NCI-H187 (cell line): ENCODE measurements at places on chromosomes 1 and 21.

- DNase-seq, result no peak
These were observed 9.8 kb downstream of the INKA2 start for GRCh38 chr1:111729271-111729921.

GRCh38 chr1:20280341-20280740, 10.3 kb upstream of the VWA5B1 start:
- DNase-seq, result no peak

- DNase-seq, result no peak
These were observed 446.8 kb downstream of the NUF2 start for GRCh38 chr1:163768576-163768975.

- no peak for DNase-seq
These were observed 200.9 kb downstream of the RPS6KC1 start for GRCh38 chr1:213251972-213252371.

- no peak for DNase-seq
These were observed 142.8 kb downstream of the PRDM16 start for GRCh38 chr1:3211582-3212375.

DNA sequence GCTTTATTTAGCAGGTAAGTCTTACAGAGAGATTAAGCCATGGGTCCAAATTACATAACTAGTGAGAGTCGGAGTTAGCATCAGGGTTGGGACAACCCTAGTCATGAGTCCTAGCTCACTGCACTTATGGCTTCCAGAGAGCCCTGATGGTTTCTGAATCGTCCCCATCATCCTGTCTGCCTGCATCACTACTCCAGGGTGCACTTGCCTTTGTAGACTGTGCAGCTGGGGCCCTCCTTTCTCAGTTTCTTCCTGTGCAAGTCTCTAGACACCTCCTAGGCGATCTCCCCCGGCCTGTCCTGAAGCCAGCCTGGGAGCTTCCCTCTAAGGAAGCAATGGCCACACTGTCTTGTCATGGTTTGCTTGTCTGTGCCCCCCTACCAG, 37.1 kb downstream of the KIAA0040 start:
- no peak for DNase-seq

GRCh38 chr1:20578721-20579395, 10.0 kb upstream of the CDA start:
- DNase-seq, result no peak

GRCh38 chr1:76857973-76858372, 9.3 kb upstream of the ST6GALNAC5 start:
- DNase-seq, result no peak

DNA sequence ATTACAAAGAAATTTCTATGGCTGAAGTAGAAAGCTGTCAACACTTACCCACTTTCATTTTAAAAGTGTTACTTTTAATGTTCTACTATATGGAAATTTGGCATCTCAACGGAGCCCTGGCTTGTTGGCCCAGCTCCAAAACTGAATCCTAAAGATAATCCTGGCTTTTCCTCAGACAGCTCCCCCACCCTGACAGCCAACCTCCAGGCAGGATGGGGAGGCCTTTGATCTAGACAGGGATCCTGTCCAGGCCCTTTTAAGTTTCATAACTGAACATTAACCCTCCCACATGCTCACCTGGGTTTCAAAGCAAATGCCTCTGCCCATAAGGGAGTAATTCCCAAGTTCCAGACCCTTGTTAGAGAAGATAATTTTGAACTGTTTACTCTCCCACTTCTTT, 99.3 kb upstream of the RALGPS2 start:
- DNase-seq, result no peak

- DNase-seq, result peak; percentile 29
These were observed 1.0 kb upstream of the ATP2B4 start for GRCh38 chr1:203625628-203626019.

DNA sequence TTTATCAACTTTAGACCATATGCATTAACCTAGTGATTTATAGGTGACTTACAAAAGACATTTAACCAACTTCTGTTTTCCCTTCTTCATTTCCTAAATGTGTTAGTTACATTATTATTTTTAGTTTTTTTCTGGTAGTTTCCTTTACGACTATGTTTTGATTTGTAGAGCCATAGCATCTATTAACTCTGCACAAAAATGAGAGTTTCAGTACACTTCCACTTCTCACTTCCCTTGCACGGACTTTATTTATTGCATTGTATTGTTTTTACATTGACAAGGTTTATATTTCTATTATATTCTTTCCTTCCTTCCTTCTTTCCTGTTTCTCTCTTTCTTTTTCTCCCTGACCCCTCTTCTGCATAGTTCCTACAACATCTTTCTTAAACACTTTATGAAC, 14.7 kb downstream of the PKN2 start:
- no peak for DNase-seq

GRCh38 chr21:35102488-35103371, 53.6 kb upstream of the RUNX1 start:
- DNase-seq, result no peak

DNA sequence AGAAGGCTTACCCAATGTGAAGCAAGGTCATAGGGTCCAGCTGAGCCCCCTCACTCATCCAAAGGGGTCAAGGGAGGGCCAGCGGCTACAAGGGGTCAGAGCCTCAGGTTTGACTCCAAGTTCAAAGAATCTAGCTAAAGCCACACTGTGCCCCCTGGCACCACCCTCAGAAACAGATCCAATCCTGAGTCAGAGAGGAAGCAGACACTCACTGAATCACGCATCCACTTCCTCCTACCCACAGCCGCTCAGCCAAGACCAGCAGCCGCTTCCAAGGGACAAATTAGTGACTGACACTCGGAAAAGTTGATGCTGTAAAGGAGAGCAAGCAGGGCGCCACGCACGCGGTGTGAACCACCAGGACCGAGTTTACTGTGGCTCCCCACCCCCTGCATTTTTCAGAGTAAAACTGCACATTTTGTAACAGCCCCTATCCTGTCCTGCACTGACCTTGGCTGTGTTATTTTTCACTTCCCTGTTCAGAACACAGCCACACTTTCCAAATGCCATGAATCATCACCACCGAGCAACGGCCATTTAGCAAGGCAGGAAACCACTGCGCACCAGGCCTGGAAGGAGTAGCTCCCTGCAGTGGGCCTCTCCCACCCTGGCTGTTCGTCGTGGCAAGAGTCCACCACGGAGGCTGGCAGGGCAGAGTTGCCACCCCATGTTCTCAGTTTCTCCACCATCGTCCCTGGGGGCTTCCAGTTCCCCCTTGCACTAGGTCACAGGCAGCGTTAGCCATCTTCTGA, 147.8 kb downstream of the TOMM20 start:
- DNase-seq, result no peak

- DNase-seq, result no peak
These were observed 13.9 kb downstream of the TSSK3 start for GRCh38 chr1:32376199-32376598.

DNA sequence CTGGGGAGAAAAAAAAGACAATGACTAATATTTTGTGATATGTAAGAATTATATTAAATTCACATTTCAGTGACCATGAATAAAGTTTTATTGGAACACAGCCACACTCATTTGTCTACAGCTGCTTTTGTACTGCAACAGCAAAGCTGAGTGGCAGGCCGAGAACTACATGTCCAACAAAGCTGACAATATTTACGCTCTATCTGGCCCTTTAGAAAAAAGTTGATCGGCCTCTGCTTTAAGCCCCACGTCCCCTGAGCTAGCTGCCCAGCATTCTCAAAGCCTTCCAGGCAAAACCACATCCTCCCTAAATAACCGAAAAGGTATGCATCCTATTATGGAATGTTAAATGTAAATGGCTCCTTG, 8.6 kb downstream of the SLC2A1 start:
- DNase-seq, result no peak

DNA sequence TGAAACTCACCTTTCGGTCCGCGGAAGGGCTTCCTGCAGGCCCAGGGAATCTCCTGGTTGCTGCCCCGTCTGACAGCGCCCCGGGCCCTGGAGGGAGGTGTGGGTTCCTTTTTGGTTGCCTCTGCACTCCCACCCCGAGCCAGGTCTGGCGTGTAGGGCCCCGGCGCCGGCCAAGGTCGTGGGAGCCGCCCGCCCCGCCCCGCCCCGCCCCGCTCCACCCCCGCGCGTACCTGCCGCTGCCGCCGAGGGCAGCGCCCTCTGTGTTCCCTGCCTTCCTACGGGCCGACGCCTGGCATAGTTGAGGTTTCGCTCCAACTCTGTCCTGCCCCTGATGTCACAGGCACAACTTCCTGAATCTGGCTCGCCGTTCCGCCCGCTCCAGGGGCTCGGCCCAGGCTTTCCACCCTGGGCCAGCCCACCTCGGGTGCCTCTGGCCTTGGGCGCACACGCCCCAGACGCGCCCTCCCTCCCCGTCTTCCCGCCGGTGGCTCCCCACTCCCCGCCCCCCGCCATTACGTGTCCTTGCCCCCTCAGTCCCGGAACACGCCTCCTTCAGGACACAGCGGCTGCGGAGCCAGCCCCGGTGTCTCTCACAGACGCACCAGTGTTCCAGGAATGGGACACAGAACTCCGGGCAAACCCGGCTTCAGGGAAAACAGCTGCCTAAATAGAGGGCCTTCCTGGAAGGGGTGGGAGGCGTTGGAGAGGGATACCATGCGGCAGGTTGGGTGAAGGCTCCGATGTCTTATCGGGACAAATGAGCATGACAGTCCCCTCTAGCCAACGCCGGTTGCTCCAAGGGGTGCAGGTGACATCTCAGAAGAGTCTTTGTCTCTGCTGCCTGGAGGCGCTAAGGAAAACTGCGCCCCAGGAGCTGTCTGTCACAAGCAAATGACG, at the start of gene KIAA0040:
KIAA0040 (minus strand) TSS at position 147 of the 897 bp plus-strand sequence. CDS start 31,763 bp downstream, outside the sequence.
- DNase-seq, result no peak

DNA sequence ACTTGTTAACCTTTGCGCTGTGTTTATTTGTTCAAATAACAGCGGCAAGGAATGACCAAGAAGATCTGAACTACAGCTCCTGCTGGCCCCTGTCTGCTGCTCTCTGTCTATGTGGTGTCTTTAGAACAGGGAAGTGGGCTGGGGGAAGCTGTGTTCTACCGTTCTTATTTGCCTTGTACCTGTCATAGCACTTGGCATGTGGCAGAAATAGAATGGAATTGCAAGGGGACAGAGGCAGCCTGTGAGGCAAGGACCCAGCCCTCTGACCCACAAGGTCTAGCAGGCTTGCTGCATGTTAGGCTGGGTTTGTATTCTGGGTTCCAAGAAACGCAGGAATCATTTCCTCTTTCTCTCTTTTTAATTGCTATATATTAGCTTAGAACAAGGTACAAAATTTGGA, 20.7 kb downstream of the HMGCS2 start:
- no peak for DNase-seq

DNA sequence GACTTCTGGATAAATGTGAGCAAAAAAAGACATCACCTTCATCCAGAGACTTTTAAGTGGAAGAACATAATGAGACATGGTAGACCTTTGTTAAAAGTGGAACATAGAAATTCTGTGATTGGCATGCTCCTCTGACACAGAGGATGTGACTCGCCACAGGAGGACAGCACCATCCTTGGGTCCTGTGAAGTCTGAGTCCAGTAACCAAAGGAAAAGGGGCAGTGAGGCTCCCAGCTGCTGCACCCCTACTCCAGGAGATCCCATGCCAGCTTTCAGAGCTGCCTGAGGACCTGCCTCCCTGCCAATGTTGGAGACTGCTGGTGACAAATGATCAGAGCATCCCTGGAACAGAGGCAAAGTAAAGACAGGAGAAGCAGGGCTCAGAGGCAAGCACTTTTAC, 136.2 kb downstream of the BRINP2 start:
- no peak for DNase-seq

DNA sequence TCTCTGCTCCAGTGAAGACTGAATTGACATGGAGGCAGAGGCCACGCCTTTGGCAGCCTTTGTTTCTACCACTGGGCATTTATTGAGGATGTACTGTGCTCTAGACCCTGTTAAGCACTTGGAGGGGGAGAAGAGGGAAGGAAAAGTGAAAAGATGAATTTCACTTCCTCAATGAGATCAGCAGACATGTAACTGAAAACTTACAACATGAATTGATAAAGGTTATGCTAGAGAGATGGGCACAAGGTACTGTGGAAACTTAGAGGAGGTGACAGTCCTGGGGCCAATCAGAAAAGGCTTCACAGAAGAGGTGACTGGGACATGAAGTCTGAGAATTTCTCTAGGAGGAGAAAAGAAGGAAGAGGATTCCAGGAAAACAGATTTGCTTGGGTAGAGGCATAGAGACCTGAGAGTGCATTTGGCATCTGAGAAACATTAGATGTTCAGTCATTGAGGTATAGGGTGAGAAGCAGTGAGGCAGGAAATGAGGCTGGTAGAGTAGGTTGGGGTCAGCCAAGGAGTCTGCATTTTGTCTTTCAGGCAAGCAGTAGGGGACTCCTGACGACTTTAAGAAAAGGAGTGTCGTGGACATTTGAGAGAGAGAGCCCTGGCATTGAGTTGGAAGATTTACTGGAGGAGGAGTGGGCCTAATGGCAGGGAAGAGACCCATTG, 113.0 kb downstream of the SYT2 start:
- no peak for DNase-seq

DNA sequence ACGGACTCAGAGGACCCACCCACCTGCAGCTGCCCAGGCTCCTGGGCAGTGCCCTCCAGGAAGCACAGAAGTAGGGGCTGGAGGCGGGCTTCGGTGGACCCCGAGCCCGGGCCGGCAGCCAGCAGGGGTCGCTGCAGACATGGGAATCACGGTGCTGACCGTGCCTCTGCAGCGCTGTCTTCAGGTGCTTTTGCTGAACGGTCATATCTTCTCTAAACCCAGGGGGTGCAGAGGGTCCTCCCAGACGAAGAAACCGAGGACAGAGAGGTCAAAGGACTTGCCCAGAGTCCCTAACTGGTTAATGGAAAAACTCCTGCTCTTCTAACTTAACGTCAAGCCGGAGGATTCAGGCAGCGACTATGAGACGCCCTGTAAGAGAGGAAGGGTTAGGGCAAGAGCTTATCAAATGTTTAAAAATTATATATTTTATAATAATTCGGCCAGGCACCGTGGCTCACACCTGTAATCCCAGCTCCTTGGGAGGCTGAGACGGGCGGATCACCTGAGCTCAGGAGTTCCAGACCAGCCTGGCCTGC, 21.5 kb upstream of the LEFTY2 start:
- DNase-seq, result no peak

GRCh38 chr1:40096977-40097782, at the start of gene PPT1:
PPT1 (minus strand) TSS chr1:40097252; CDS start chr1:40097238, 14 bp downstream.
- peak; percentile 50 for DNase-seq

DNA sequence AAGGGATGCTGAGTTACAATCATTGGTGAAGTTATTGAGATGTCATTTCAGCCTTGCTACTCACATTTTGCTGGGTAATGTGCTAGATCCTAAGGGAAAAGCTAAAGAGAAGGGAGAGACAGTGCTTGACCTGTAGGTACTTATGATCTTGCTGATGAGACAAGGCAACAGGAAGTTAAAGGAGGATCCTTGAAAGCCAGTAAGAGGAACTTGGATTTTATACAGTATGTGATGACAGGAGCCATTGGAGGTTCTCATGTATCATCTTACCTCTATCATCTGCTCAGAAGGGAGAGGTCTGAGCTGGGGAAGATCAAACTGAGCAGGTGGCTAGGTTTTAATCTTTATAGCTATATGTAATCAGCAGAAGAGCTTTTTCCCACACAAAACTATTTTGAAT, 6.3 kb downstream of the APOBEC4 start:
- no peak for DNase-seq

DNA sequence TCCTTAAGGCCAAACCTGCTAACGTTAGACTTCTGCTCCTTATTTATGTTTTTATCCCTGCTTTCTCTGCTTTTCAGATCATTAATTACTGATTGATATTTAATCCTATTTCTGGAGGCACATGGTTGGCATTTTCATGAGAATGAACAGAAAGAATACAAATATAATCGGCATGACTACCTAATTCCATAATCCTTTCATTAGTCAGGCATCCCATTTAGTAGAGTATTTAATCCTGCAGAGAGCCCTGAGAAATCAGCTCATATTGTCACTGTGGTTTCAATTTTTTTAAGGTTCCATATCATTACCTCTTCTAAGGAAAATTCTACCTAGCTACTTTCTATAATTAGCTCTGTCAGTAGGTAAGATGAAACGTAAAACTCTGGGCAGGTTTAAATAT, 238.8 kb downstream of the NCAM2 start:
- no peak for DNase-seq
